ENCODE measurements at places on chromosomes 4 and X.

DNA sequence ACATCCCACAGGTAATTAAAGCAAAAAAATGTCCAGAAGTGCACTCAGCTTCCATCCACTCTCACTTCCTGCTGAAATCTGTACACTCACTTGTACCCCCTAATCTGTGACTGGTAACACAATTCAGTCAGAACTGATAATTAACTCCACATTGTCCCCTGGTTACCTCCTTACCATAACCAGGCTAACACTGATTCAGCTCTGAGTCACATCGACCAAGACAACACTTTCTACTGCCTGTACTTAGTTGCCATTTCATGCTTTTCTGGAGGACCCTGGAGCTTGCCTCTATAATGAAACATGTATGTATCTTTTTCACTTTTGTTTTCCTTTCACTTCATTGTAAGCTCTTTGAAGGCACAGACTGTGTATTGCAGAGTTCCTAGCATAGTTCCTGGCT lies 130.9 kb upstream of the GABRG1 start:
- DNase-seq: no peak

- no peak for DNase-seq
These were observed 58.7 kb upstream of the KLF3 start for GRCh38 chr4:38605181-38605752.

- DNase-seq: no peak
These were observed 21.9 kb downstream of the L1CAM start for GRCh38 chrX:153864101-153864500.

- DNase-seq: no peak
These were observed 121.9 kb upstream of the ANK2 start for GRCh38 chr4:112927544-112927943.

GRCh38 chr4:81828991-81829390 lies 357.3 kb upstream of the RASGEF1B start:
- no peak for DNase-seq
